NCI-H524 treated with DMSO at 0.1 percent for 48 hours (cell line): ENCODE measurements at places on chromosomes 13 and 19.

- no peak for DNase-seq
These were observed 6.6 kb downstream of the C19orf25 start for GRCh38 chr19:1472231-1473084.

- peak; percentile 27 for DNase-seq
These were observed at the start of gene PEX11G for GRCh38 chr19:7488736-7489353. TSS of gene PEX11G (minus strand) at chr19:7489035. CDS start at chr19:7489010, 25 bp downstream.

DNA sequence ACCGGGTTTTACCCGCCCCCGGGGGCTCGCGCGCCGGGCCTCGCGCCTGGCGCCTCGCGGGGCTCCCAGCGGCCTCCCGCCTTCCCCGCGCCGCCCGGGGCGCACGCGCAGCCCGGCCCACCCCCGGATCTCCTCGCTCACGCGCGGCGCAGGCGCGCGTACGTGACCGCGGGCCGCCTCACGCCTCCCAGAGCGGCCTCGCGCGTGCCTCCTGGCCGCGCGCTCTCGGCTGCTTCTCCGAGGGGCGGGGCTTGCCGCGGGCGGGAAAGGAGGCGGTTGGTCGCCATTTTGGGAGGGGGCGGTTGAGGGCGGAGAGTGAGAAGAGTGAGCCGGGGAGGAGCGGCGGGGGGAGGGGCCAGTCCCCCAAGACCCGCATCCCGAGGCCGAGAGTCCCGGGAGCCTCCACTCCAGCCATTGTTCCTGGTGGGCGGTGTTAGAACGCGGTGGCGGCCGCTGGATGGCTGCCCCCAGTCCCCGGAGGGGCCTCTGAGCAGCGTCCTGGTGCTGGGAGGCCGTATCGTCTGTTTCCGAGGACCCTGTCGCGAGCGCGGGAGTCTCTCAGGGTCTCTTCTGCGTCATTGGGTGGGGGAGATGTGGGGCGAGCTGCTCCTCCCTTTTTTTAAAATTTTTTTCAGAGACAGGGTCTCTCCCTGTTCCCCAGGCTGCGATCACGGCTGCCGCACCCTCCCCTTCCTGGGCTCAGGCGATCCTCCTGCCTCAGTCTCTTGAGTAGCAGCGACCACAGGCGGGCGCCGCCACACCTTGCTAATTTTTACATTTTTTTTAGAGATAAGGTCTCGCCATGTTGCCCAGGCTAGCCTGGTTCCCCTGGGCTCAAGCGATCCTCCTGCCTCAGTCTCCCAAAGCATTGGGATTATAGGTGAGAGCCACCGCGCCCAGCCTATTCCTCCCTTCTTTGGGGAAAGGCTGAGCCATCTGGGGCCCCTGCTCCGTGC is at the start of gene ZNF541:
Gene ZNF541 (minus strand): TSS at position 78 of the 956 bp plus-strand sequence. CDS start 17,292 bp downstream, outside the sequence.
- no peak for DNase-seq

DNA sequence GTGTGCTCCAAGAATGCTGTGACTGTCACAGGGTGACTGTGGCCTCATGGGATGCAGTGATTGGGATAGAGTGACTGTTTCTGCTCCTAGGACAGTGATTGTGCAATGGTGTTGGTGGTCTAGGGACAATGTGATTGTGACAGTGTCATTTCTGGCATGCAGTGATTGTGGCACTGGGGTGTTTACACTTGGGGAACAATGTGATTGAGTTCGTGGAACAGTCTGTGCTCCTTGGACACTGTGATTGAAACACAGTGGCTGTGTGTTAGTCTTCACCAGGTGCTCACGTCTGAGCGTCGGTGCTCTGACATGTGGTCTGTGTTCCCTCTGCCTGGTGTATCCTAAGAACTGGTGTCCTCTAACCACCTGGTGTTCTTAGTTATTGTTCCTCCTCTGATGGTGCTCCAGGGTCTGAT is 1.7 kb downstream of the PDE4A start:
- DNase-seq: no peak

DNA sequence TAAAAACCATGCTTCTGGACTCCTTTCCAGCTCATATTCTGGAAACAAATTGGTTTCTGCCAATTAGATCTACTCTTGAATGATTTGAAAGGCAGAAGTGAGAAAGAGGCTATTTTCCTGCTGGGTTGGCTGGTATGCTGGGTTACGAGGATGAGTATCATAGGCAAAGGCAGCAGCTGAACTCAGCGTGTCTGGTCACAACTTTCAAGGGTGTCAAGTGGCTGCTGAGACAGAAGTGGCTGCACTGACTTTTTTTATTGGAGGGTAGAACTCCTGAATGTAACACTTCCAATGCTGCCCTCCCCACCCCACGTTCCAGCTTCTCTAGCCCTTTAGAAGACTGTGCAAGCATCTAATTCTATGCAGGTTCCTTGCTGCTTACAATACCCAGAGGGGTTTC is 8.3 kb upstream of the DZIP1 start:
- DNase-seq: no peak

DNA sequence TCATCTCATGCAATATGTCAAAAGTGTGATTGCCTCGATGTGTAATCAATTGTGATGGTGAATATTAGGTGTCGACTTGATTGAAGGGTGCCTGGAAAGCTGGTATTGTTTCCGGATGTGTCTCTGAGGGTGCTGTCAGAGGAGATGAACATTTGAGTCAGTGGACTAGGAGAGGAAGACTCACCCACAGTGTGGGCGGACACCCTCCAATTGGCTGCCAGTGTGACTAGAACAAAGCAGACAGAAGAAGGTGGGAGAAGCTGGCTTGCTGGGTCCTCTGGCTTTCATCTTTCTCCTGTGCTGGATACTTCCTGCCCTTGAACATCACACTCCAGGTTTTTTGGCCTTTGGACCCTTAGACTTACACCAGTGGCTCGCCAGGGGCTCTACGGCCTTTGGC is 15.5 kb upstream of the CABP5 start:
- no peak for DNase-seq

- no peak for DNase-seq
These were observed 182.2 kb downstream of the USP12 start for GRCh38 chr13:26989261-26989956.

DNA sequence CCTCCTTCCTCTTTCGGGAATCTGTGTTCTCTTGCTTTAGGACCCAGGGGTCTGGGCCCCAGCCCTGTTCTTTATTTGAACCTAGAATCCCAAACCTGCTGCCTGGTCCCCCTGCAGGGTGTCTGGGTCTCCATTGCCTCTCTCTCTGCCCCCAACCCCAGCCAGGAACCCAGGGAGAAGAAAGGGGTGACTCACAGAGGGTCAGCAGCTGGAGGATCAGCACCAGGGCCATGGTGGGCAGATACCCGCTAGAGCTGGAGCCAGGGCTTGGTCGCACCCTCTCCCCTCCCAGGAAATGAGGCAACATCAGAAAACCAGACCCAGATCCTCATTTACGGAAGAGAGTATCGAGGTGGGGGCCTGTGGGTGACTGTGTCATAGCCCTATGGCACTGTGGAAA is at the start of gene OSCAR:
Gene OSCAR (minus strand): TSS at position 243 of the 400 bp plus-strand sequence. CDS start 11 bp downstream, at position 232.
- DNase-seq: no peak

DNA sequence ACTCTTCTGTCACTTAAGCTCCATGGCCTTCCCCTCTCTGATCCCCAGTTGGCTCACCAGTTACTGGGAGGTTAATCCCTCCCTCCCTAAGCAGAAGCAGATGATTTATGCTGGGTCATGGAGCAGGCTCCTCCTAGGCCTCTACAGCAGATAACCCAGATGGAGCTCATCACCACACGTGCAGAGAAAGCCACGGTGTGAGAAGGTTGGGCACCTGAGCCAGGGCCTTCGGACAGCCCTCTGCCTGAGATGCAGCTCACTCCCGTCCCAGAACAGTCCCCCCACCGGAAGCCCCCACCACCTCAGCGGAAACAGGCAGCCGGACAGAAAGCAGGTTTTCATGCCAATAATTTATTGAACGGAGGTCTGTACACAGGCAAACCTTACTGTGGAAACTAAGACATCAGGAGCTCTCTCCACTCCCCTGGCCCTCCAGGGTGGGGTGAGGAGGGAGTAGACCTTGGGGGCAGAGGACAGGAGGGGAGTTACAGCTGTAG is 9.8 kb downstream of the ZNF526 start:
- no peak for DNase-seq

DNA sequence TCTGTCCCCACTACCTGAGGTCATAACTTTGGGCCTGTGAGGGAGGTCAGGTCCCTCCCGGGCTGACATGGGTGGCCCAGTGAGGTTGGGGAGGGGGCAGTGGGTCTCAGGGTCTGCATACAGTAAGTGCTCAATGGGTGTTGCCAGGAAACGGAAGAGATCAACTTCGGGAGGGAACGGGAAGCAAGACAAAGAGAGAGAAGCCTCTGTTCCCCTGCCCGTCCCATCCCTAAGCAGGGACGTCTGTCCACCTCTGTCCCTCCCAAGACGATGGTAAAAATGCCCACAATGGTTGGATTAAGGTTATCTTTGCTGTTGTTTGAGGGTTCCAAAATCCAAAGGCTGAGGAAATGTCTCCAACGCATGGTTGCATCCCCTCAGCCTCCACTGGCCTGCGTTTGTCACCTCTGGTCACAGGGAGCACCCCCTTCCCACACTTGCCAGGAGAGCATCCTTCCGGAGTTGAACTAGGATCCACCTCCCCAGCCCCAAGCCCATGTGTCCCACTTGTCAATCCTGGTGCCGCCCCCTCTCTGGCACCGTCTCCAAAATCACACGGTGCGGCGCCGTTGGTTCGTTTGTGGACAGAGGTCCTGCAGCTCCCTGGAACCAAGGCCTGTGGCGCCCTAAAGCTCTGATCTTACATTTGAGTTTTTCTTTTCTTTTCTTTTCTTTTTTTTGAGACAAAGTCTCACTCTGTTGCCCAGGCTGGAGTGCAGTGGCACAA is 774 bp upstream of the HOMER3 start:
- DNase-seq: no peak

GRCh38 chr13:59337070-59337469 is 826.7 kb downstream of the DIAPH3 start:
- no peak for DNase-seq

- no peak for DNase-seq
These were observed 1.3 kb upstream of the CCNE1 start for GRCh38 chr19:29810504-29810871.

- no peak for DNase-seq
These were observed 159.9 kb downstream of the SUCLA2 start for GRCh38 chr13:47841151-47841550.

- DNase-seq: no peak
These were observed 320.3 kb downstream of the ATP8A2 start for GRCh38 chr13:25692099-25692498.

DNA sequence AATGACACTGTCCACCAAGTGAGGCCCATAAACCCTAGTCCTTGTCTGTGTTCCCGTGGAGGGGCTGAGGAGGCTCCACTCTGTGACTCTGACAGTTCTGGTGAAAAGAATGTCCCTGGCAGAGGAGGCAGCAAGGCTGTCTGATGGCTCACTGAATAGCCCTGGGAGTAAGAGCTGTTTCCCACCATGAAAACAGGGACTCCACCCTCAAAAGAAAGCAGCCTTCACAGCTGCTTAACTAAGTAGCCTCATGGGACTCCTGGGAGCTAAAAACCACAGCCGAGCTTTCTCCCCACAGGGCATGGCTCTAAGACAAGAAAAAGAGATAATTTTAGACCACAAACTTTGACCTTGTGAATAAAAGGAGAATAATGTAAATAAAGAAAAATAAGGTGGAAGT is 135.1 kb upstream of the FRY start:
- DNase-seq: no peak

GRCh38 chr19:1749373-1750342 is 3.6 kb upstream of the ONECUT3 start:
- DNase-seq: no peak

- peak; percentile 11 for DNase-seq
These were observed 13.7 kb downstream of the PVR start for GRCh38 chr19:44657211-44657921.

DNA sequence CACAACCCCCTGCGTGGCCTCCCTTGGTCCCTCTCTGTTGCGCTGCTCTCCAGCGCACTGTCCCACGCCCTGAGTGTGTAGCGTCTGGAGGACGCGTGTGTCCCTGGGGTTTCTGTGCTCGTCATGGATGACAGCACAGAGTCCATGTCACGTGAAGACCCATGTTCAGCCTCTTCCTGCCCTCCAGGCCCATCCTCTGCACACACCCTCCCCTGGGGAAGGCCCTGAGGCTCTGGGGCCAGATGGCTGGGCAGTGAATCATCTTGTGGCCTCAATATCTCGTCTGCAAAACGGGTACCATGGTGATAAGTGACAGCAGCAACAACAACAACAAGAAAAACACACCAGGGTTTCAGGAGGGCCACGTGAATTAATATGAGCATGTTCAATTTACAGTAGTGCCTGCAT is 71.5 kb upstream of the ARHGEF7 start:
- DNase-seq: no peak
